Umbilical cord (tissue), 2 donors: ENCODE measurements at places on chromosomes 5 and 9. TPM values are rescaled to one million over a fixed set of nuclear protein-coding genes. Genes with fewer than 3 reads are reported as not detected.

DNA sequence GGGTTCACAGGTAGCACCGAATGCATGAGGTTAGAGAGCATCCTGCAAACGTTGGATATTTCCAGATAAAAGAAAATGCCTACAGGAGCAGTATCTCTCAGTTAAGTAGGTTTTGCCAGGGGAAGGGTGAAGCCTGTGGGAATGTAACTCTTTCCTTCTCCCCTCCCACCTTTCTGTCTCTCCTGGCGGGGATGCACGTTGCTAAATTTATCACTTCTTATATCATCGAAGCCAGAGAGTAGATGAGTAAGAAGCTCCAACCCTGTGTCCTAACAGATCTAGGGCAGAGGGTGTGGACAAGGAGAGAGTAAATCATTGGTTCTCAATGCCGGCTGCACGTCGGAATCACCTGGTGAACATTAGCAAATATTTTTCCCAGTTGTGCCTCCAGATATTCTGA, 457.5 kb downstream of the ENC1 start:
- peak; percentile 41 for DNase-seq

GRCh38 chr5:96972599-96973334, 36.9 kb downstream of the LNPEP start:
- no peak for DNase-seq

GRCh38 chr5:107402434-107403227, 268.1 kb downstream of the EFNA5 start:
- peak; percentile 57 for DNase-seq

DNA sequence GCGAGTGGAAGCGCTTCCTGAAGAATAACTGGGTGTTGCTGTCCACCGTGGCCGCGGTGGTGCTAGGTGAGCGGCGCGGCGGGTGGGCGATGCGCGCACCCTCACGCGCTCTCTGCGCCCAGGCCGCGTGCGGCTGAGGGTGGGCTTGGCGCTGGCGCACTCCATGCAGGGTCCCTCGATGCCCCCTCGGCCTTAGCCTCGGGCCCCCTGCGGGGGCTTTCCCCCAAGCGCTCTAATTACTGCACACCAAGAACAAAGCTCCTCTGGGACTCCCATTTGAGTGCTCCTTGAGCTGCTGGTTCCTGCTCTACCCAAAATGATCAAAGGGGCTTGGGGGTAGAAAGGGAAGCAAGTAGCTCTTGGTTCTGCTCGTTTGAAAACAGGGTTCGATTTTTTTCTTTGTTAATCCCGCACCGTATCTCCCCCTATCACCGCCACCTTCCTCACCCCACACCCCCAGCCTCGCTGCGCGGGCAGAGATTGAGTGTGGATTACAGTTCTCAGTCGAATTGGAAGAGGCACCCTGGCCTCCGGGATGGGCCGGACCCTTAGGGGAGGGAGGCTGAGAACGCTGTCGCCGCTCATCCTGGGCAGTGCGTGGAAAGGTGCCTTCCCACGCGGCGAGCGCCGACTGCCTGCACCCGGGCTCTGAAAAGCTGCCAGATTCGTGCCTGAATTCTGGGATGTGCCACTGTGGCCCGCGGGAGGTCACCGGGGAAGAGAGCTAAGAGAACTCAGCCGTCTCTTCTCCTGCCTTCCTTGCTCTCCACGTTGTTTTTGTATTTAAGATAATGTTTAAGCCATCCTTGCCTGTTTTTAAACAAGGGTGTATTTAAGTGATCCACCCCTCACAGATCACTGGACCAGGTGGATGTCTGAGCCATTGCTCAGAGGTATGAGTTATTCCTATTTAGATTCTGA, 697 bp downstream of the SLC1A1 start:
- DNase-seq, result no peak

SMC2 gene
- 7.2 TPM for total RNA-seq

CNTFR gene
- not detected for total RNA-seq

DNA sequence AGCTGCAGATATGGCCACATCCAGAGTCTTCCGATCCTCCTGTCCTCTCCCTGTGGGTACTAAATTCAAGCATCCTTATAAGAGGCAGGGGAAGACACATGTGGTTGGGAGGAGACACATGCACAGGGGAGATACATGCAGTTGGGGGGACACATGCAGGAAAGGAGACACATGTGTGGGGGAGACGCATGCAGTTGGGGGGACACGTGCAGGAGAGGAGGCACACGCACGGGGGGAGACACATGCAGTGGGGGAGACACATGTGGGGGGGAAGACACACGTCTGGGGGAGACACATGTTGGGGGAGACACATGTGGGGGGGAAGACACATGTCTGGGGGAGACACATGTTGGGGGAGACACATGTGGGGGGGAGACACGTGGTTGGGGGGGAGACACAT, 21.2 kb upstream of the OLFM1 start:
- no peak for DNase-seq

DNA sequence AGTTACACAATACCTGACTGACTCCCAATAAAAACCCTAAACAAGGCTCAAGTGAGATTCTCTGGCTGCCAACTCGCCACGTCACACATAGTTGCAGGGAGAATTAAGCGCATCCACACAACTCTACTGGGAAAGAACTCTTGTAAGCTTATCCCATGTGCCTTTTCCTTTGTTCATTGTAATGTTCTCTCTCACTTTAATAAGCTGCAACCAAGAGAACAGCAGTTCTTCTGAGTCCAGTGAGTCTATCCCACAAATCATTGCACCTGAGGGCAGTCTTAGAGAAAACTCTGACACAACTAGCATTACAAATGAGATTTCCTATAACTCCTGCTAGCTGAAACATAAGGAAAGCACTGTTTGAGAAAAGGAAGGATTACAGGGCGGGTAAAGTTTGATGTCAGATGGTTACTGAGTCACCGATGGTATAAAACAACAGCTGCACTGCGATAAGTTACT, 27.4 kb downstream of the CENPK start:
- no peak for DNase-seq
